HuH-7 (cell line): ENCODE measurements at places on chromosomes 5 and 9.

- DNase-seq = no peak
These were observed 26.4 kb upstream of the TMEM171 start for GRCh38 chr5:73093943-73094342.

DNA sequence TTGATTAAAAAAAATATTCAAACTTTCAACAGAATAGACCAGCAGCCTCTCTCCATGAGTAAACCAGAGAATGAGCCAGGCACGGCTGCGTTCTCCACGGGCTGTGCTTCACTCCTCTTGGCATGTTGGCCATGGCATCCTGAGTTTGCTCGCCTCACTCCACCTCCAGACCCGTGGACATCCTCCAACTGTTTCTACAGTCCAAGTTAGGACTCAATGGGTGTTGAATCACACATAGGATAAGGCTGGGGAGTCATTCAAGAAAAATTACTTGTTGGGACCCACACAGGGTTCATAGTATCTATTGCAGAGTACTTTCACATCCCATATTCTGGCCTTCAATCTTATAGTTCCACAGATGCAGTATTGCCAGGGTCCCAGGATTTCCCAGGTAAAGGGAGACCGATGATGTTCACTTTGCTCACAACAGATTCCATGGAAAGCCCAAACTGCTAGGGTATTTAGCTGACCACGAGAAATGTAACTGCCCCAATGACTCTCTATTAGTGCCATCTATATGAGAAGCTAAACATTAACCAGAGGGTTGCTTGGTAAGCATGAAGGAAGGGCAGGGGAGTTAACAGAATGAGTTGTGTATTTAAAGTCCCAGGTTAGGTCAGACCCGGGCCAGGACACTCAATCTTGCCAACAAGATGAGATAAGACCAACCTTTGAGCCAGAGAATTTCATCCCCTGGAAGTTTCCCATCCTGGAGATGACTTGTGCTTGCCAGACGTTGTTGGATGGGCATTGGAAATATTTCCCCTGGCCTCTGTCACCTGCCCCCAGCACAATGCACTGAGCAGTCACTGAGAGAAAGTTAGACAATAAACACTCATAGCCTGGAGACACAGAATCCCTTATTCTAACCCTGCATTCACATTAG is 19.7 kb upstream of the GDA start:
- DNase-seq = peak; percentile 62

- DNase-seq = no peak
These were observed 20.9 kb downstream of the ENG start for GRCh38 chr9:127833555-127833954.

GRCh38 chr9:79682076-79682736 is 110.4 kb downstream of the TLE4 start:
- peak; percentile 17 for DNase-seq

DNA sequence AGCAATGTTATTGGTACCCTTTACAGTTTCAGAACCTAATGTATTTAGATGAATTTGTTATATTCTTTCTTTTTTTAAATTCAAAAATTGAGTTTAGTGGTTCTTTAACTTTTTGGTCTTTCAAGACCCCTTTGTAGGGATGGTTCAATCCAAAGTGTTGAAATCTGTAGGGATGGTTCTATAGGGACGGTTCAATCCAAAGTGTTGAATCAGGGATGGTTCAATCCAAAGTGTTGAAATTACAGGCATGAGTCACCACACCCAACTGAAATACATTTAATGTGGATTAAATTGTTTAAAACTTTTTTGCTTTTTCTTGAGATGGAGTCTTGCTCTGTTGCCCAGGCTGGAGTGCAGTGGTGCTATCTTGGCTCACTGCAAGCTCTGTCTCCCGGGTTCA is 30.6 kb downstream of the SNX2 start:
- no peak for DNase-seq

GRCh38 chr9:29285818-29286217 is 1712.5 kb upstream of the C9orf72 start:
- no peak for DNase-seq

DNA sequence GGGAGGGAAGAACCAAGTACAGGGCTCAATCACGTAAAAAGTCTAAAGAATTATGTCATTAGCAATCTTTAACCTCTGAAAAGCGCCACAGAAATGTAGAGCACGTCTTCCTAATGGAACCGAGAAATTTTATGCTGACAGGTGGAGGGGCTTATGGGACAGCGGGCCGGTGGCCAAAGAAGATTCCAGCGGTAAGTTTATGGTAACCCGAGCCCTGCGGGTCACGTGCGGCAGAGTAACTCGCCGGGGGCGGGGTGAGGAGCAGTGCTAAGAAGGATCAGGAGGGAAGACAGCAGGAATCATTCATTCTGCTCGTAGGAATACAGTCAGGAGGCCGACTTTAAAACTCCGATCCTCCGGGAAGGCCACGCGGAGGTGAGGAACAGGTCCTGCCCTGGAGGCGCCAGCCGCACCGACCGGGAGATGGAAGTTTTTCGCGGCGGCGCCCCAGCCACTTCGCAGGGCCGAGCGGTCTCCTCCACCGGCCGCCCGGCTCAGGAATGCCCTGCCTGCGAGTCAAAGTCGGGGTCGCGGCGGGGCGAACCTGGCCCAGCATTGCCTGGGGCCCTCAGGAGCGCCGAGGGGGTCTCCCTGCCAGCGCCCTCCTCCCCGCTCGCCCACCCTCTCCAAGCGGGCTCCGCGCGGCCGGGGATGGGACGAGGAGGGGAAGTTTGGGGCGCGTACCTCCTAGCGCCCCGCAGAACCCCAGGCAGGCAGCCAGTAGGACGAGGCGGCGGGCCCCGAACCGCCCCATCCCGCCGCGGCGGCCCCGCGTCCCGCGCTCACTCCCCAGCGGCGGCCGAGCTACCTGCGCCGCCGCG is 101.8 kb downstream of the ESM1 start:
- DNase-seq = no peak

DNA sequence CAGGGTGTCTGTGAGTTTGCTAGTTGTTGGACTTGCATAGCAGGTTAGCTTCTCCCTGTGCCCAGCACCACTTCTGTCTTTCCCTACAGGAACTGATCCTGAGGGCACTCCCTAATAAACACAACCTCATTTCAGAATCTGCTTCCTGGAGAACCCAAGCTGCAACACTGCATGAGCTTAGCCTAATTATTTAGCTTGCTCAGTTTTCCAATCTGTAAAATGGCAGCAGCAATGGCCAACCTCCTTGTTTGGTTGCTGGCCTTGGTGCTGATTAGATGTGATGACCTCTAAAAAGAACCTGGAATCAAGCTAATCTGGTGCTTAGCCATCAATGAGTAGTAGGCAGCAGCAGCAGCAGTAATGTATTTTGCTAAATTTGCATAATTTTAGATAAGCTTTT is 133.9 kb downstream of the ADCY2 start:
- DNase-seq = no peak

DNA sequence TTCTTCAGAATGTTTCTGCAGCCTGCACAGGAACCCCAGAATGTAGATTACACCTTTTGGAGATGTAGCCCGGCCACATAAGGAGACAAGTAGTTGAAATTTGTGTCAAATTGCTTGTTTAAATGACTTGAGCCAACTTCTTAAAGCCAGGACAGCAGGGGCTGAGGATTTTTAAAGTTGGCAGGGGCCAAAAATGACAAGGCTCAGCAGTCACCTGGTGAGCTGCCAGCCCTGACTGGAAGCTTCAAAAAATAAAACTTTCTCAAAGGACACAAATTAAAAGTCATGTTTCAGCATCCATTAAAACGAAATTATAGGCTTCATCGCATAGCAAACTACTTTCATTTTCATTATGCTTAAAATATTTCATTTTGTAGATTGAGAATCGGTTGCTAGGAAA is 340.3 kb upstream of the WWC1 start:
- DNase-seq = no peak

DNA sequence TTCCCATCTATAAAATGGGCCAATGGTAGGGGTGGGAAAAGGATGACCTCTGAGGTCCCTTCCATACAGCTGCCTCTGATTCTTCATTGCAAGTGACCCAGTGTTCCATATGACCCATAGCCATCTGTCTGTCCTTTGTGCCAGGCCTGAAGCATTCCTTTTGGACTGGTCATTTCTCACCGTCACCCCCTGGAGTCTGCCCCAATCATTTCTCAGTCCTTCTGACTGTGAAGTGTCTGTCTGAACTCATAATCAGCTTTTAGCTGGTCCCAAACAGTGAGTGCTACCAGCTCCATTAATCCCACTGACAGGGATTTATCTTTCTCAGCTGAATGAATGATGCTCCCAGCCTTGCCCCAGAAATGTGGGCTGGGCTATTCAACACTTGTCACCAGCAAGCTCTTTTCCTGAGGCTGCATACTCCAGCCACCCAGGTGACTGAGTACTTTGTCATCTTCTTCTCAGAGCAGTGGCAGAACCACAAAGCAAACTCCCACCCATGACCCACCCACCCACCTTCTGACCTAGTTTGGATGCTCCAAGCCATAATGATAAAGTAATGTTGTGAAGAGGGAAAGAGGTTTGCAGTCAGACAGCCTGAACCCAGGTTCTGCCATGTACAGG is 37.4 kb downstream of the KCNIP1 start:
- DNase-seq = no peak

GRCh38 chr5:75142566-75143136 is 90.3 kb upstream of the GCNT4 start:
- DNase-seq = no peak

GRCh38 chr9:4987961-4988421 is 2.9 kb downstream of the JAK2 start:
- DNase-seq = peak; percentile 43

DNA sequence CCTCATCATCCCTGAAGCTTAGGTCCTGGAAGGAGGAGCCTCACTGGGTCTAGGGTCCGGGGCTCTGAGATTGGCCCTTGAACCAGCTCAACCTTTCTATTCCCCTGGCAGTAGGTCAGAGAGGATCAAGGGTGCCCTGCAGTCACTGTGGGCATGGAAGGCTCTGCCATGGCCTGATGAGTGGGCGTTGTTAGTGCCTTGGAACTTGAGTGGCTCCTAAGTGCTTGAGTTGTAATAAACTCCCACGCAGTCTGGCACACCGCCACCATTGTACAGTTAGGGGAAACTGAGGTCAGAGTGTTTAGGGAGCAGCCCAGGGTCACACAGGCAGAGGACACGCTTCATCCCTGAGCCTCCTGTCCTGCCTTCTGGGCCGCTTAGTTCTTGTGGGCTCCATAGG is 10.4 kb upstream of the SYNPO start:
- DNase-seq = no peak

GRCh38 chr5:31768046-31768445 is 129.1 kb downstream of the PDZD2 start:
- DNase-seq = no peak

GRCh38 chr5:96004087-96004486 is 42.4 kb upstream of the ELL2 start:
- DNase-seq = no peak

DNA sequence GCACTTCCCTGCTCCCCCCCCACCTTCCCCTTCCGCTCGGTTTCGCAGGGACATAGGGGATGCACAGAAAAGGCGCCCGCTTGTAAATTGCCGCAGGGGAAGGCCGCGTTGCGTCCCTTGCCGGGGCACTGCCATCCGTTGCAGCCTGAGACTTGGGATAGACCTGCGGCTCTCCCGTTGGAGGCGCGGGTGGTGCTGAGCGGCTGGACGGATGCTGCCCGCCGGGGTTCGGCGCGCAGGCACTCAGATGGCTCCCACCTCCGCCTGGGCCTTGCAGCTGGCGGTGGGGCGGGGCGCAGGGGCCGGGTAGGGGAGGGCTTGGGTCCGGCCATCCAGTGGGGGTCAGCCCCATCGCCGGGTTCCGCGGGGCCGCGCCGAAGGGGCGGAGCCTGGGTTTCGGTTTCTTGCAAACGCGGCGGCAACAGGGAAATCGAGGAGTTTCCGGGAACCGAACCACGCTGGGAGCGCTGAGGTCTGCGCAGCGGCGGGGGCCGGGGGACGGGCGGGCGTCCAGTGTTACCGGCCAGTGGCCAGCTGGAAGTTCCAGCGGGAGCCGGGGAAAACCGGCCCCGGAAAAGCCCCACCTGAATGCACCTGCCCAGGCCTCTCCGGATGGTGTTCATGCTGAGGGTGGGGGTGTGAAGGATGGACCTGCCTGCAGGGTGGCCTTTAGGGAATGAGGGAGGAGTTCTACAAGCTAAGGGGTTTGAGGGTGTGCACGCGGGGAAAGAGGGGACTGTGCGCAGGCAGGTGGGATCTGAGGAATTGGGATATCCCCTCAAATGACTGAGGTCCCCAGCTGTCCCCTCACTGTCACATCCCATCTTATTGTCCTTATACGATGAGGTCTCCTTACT is 6.3 kb upstream of the IRF1 start:
- peak; percentile 78 for DNase-seq

- no peak for DNase-seq
These were observed 8.6 kb downstream of the GBGT1 start for GRCh38 chr9:133155156-133155555.

DNA sequence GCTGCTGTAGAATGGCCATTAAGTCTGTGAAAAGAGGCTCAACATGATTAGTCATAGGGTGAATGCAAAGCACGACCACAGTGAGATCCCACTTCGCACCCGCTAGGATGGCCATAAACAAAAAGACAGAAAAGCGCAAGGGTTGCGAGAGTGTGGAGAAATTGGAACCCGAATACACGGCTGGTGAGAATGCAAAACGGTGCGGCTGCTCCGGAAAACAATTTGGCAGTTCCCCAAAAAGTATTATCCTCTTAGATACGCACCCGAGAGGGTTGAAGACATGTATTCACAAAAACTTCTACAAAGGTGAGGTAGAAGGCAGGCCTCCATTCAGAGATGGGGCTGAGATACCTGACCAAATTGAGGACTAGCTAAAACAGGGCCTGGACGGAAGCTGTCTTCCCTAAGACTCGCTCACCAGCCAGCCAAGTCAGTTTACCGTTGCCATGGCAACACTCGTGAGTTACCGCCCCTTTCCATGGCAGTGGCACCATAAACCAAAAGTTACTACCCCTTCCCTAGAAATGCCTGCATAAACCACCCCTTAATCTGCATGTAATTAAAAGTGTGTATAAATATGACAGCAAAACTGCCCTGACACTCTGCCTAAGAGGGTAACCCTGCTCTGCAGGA is 726 bp upstream of the PSMB7 start:
- no peak for DNase-seq

DNA sequence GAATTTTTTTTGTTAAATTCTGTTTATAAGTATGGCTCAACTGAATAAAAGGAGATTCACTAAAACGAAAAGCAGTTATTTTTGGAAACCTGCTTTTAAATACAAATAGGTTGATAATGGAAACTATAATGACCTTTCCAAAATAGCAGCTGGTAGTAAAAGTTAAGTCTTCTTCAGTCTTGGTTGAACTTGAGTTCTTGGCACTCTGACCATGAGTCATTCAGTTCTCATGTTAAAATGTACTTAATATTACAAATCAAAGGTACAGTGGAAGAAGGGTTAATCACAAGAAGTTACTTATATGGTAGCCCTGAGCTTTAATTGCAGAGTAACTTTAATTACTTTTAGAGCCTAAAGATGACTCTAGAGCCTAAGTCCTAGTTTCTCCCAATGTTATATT is 62.1 kb downstream of the KLF9 start:
- DNase-seq = no peak

GRCh38 chr5:135174315-135175096 is 140.5 kb upstream of the PITX1 start:
- DNase-seq = no peak

- DNase-seq = no peak
These were observed 1.4 kb upstream of the NKD2 start for GRCh38 chr5:1007221-1007680.
